BJ (cell line): ENCODE measurements at places on chromosomes 12 and 14.

- no peak for DNase-seq
These were observed 122.7 kb upstream of the FAR2 start for GRCh38 chr12:29026419-29026818.

- no peak for DNase-seq
These were observed 36.2 kb upstream of the FZD10 start for GRCh38 chr12:130126023-130126432.

DNA sequence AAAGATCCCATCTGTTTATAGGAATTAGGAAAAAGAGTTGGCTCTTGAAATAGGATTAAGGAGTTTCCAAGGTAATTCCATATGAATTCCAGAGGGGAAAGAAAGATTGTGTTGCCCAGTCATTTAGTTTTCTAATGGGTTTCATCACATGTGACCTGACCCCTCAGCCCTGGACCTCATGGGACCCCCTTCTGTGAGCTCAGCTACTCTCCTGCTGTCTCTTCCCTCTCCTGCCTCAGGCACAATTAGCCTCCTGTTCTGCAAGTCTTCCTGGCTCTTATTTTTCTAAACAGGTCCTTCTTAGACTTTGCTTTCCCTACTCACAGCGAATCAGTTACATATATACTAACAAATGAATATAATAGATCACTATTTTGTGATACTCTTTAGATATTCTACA is 237.7 kb downstream of the TRHDE start:
- no peak for DNase-seq

GRCh38 chr12:122858171-122858570 is 22.9 kb downstream of the HIP1R start:
- no peak for DNase-seq

- DNase-seq = no peak
These were observed 59.6 kb downstream of the ZFP36L1 start for GRCh38 chr14:68733086-68733914.

- no peak for DNase-seq
These were observed 312.2 kb downstream of the SSPN start for GRCh38 chr12:26507613-26508012.

GRCh38 chr14:89477391-89477790 is 60.4 kb upstream of the FOXN3 start:
- no peak for DNase-seq

DNA sequence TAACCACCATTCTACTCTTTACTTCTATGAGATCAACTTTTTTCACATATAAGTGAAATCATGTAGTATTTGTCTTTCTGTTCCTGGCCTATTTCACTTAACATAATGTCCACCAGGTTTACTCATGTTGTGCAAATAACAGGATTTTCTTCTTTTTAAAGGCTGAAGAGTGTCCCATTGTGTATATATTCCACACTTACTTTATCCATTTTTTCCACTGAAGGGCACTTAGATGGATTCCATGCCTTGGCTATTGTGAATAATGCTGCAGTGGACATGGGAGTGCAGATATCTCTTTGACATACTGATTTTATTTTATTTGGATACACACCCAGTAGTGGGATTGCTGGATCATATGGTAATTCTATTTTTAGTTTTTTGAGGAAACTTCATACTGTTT is 181.1 kb upstream of the HMGA2 start:
- no peak for DNase-seq

DNA sequence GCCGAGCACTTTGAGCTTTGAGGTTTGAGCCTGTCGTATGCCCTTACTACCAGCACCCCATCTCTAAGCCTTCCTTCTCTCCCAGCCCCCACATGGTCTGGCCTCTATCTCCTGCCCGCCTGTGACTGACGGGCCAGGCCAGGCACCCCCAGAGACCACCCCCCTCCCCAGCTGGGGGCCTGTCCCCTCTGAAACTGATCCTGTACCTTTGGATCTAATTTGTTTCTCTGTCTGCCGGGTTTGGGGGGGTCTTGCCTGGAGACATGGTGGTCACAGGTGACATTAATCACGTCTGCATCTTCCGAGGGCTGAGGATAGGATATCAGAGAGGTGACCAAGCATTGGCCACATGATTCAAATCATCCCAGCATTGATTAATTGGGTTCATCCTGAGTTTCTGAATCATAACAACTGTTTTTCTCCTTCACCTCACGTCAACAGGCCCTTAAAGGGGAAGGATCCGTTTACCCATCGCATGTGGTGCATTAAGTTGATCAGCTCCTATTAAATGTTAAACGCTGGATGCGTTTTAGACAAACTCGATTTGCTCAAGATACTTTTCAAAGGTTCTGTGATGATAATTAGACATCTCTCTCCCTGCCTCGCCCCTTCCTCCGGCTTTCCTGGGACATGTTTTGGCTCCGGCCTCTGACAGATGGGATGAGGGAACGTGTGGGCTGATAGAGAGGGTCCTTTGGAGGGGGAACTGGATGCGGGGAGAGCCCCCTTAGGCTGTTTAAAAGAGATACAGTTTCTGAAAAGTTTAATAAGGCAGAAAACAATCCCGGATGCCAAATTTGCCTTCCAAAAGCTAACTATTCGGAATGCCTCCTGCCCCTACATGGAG is 63.3 kb upstream of the TBX3 start:
- DNase-seq = no peak

GRCh38 chr12:12070674-12071656 is at the start of gene BCL2L14:
Gene BCL2L14 (plus strand): TSS chr12:12070939. CDS start chr12:12079306, 8,367 bp downstream.
- DNase-seq = no peak
